ENCODE measurements at places on chromosomes 5 and 9.
A peak's percentile ranks its signal among the peaks of the same experiment; 100 is the strongest.

DNA sequence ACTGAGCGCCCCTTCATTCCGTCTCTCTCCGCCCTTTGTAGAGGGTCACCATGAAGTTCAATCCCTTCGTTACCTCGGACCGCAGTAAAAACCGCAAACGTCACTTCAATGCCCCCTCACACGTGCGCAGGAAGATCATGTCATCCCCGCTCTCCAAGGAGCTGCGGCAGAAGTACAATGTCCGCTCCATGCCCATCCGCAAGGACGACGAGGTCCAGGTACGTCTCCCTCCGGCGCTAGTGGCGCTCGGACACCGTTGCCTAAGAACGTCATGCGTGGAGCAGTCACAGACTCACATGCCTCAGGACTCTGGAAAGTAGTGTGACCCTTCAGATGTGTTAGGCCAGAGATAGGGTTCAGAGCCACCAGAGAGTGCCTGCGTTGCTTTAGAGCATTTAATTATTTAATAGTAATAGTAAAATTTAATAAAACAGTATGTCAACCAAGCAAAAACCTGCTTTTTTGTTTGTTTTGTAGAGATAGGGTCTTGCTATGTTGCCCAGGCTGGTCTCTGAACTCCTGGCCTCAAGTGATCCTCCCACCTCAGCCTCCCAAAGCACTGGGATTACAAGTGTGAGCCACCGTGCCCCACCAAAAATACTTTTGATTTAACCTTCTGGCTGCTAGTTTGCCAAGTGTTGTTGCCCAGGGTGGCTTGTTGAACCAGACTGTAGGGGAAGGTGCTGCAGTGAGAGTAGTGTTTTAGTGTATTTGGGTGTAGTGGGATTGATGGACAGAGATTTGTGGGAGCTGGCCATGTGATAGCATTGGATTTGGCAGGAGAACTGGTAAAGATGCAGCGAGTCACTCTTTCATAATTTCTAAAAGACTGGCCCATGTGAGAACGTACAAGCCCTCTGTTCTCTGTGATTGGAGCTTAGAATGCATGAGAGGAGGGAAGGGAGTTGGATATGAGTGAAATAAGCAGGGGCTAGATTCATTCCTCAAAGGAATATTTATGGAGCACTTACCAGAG lies 888 bp downstream of the RPL26L1 start:
- DNase-seq, result no peak

DNA sequence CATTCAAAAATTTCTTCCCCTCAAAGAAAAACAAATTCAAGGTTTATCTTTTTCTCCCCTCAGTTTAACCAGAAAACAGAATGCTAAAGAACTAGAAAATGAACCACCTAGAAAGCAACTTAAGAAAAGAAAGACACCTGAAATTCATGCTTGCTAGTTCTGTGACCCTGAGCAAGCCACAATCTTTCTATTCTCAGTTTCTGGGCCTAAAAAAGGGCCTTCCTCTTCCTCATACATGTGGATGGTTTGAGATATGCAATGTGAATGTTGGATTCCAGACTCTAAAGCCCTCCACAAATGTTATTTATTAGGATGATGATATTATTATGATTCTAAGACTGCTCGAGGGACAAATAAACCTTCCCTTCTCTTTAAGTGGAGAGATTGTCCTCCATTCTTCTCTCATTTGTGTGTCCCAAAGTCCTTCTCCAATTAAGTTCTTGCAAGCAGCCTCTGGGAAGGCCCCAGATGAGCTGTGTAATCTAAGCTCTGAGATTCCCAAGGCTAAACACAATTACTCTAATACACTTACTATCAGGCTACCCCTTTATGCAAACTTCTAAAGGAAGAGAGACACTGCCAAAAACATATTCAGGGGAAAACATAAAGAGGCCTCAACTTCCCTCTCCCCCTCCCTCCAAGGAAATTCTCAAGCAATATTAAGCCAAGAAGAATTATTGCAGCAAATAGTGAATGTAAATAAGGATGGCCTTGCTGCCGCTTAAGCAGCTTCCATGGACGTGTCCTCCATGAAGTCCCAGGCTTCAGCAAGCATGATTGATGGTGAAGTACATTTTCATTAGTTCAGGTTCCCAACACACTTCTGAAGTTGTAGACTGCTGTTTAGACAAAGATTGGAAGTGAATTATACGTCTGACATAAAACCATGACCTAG lies 80.2 kb downstream of the PRKACG start:
- DNase-seq, result no peak

DNA sequence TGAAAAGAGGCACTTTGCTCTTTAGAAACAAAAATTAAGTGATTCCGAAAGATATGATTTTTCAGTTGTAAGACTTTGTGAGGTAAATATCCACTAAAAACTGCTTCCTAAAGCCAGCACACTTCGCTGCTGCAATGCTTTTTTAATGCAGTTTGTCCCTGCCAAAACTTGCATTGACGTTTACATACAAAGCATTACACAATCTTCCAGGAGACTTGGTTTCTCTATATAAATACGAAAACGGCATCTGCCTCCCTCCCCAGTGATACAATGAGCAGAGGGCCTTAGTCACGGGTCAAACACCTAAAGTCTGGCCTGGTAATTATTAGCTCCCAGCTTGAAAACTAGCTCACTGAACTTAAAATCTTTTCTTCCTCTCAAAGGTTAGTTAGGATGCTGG lies 170.7 kb downstream of the TSSK1B start:
- DNase-seq, result no peak

DNA sequence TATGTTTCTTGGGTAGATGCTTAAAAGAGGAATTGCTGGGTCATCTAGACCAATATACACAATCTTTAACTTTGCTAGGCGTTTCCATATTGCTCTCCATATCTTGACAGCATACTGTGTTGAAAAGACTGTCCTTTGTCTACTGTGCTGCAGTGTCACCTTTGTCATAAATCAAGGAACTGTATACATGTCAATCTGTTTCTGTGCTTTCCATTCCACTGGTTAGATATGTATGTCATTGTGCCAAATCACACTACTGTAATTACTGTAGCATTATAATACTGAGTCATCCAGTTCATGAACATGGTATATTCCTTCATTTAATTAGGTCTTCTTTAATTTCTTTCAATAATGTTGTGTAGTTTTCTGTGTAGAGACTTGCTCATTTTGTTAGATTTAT lies 149.7 kb upstream of the RASGRF2 start:
- no peak for DNase-seq

- DNase-seq, result no peak
Measured at GRCh38 chr9:10254338-10254737, 358.5 kb downstream of the PTPRD start.

- no peak for DNase-seq
Measured at GRCh38 chr9:126127591-126127990, 199.0 kb upstream of the MVB12B start.

- DNase-seq, result no peak
Measured at GRCh38 chr9:78207901-78208300, 28.0 kb upstream of the CEP78 start.

DNA sequence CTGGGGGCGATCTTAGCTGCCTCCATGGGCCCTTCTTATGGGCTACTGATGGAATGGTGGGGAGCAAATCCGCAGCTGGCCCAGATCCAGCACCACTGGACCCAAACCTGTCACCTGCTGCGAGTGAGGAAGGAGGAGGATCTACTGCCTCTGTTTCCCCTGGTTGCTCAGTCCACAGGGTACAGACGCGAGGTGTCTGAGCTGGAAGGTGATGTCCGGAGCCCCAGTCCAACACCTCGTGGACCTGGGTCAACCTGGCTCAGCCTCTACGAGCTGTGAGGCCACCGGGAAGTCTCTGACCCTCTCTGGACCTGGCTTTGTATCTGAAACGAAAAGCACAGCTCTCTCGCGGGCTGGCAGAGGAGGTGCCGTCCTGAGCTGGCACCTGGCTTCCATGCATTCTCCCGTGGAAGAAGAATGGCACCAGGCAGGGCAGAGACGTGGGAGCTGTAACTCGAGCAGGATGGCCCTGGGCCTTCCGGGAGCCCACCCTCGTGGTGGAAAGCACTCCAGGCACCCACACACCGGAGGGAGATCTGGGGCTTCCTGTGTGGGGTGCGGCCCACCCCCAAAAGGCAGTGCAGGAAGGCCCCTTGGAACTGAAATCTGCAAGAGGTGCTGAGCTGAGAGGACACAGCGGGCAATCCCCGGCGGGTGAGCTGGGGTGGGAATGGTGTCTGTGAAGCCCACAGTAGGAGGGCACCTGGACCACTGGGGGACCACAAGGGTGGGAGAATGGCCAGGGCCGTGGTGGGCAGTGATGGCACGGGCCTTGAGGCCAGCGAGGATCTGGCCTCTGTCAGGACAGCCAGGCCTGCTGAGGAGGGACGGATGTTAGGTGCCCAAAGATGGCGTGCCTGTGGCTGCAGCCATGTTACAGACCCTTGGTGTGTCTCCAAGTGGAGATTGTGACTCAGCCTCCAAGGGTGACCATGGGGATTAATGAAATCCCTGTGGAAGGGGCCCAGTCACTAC lies 133.4 kb downstream of the OLFM1 start:
- no peak for DNase-seq

- DNase-seq, result no peak
Measured at GRCh38 chr9:113886466-113886865, 10.4 kb downstream of the ZNF618 start.

DNA sequence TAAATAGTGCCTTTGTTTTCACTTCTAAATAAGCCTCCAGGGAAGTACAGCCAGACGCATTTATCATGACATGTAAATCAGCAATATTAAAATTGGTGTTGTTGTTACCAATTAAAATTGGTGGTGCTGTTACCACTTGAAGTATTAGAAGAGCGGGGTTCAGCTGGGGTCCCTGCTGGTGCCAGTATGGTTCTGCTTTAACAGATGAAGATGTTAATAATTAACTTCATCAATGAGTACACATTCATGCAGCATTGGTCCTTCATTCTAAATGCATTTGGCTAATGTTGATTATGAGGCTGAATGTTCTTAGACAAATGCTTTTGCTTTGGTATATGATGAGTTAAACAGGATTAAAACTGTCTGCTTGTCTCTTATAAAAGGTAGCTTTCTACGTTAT lies 67.6 kb upstream of the TMC1 start:
- DNase-seq, result no peak

GRCh38 chr5:3182133-3182876 lies 413.3 kb upstream of the IRX1 start:
- no peak for DNase-seq

GRCh38 chr5:10266137-10266536 lies 16.1 kb downstream of the CCT5 start:
- no peak for DNase-seq

GRCh38 chr5:142548739-142549275 lies 137.1 kb downstream of the FGF1 start:
- DNase-seq, result peak; percentile 60

GRCh38 chr5:135705141-135705631 lies 126.4 kb upstream of the CXCL14 start:
- no peak for DNase-seq

GRCh38 chr5:177982072-177982727 lies 13.8 kb downstream of the PROP1 start:
- no peak for DNase-seq

DNA sequence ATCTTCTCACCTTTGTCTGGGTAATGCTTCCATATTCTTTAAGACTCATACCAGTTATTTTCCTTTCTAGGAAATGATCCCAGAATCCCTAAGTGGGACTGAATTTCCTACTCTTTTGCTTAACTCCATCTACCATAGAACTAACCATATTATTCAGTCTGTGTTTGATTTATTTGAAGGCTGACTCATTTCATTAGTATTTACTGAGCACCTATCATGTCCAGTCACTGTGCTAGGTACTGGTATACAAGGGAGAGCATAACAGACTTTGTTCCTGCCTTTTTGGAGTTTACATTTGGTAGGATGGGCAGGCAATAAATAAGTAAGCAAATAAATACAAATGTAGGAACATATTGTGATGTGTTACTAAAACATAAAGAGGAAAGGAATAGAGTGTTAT lies 4.3 kb downstream of the NPR2 start:
- no peak for DNase-seq

- no peak for DNase-seq
Measured at GRCh38 chr5:177476531-177477233, 3.2 kb upstream of the DBN1 start.

- no peak for DNase-seq
Measured at GRCh38 chr5:610744-611730, 1.1 kb upstream of the CEP72 start.

DNA sequence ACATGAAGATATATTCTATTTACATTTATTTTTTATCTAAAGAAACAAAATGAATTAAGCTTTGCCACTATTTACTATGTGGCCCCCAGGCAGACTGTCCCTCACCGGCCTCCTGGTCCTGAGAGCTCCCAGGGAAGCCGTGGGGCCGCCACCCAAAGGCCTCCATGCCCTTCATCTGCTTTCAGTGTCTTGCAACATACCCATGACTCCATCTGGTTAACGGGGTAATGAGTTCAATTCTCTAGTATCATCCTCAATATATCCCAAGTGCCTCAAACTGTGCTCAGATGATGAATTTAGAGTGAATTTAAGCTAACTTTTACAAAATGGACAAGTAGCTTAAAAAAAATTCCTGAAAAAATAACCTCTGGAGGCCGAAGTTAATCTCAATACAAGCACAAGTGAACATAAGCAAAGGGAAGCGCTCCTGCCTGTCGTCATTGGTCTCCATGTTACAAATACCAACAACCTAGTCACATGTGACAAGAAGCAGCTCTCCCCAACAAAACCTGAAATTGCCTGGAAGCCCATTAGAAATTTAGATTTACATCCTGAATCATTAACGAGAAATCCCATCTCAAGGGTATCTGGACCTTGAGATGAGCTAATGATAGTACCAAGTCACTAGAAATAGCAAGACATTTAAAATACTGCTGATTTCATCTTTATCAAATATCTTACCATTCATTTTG lies 26.1 kb downstream of the DAP start:
- no peak for DNase-seq

GRCh38 chr9:121302786-121303185 lies 34.8 kb downstream of the GSN start:
- DNase-seq, result no peak

DNA sequence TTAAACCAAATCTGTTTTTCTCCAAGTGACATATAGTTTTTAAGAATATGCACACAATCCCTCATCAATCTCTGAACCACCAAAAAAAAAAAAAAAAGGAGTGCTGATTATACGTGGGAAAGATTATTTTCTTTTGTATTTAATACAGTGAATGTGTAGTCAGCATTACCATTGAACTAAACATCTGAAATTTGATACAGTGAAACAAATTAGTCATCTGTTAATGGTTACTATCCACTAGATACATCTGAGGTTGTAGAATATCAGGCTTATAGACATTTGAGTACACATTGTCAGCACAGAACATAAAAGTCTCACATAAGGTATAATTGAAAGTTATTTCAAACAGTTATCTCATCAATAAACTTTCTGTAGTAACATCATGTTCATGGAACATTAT lies 87.0 kb downstream of the SLF1 start:
- DNase-seq, result no peak

DNA sequence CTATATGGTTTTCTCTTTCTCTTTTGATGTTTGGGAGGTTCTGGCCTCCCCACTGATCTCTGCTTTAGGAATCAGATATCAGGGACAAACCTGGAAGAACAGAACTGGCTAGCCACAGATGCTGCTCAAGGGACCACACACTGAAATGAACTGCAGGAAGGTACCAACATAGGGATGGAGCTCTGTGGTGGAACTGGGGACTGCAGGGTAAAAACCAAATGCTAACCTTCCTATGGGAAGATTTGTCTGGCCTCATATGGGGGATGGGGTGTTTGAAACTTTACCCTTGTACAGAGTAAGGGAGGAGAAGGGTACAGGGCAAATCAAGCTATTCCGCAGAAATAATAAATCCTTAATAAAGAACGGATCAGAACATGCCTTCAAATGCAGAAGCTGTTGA lies 49.4 kb downstream of the ELOVL7 start:
- DNase-seq, result no peak

GRCh38 chr5:58326022-58326421 lies 133.9 kb downstream of the PLK2 start:
- DNase-seq, result no peak

- no peak for DNase-seq
Measured at GRCh38 chr5:138453590-138453989, 11.7 kb upstream of the EGR1 start.

Measured in NCI-H2081 treated with DMSO at 0.1 percent for 48 hours (cell line).